AG10803 (cell line): ENCODE measurements at places on chromosomes 1 and 21.
A peak's percentile ranks its signal among the peaks of the same experiment; 100 is the strongest.

GRCh38 chr1:55751776-55752175, 536.6 kb upstream of the USP24 start:
- DNase-seq: peak; percentile 69

DNA sequence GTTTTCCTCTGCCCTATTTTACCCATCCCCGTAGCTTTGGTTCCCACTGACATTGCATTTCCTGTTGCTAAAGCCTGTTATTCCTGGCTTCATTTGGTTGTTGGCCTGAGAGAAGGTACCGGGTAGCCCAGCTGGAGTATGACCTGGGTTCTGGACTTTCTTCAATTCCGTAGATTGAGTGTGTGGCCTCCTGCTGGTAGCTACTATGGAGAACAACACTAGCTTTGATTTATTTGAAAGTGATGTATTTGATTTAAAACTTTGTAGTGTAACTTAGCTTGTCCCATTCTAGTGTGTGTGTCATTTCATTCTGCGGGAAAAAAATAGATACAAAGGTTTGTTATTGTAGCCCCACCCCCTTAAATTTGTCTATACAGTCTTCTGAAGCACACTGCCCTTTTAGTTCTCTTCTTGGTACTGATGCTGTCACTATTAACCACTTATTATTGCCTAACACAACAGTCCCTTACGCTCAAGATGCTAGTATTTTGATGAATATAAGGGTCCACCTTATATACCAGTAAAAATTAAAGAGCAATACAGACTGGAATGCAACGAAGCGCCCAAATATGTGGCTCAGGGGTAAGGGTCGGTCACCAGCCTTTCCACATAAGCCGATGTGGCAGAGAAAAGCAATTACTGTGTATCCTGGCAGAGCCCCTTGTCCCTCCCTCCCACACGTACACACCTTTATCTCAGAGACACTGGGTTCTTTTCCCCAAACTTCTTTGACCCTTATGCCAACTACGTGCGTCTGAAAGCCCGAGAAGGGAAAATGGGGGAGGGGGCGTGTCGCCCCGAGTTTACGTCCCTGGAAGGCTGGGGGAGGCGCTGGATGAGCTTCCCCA, 643 bp upstream of the MOV10 start:
- DNase-seq: peak; percentile 79

- no peak for DNase-seq
Measured at GRCh38 chr1:99607590-99607989, 38.3 kb upstream of the PALMD start.

DNA sequence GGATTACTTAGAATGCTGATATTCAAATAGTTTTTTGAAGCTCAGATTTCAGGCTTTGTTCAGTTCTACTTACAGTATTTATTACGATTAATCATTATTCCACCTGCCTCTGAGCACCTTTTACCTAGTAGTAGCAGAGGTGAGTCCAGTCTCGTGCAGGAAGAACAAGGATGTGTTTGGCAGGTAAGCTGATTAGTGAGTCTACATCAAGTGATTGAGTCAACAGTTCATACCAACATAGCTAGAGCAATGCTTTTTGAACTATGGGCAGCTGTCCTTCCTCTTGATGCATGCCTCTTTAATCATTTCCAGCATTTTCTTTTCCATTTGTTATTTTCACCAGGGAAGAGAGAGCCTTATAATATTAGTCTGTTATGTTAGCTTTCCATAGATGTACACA, 838.9 kb downstream of the USP25 start:
- DNase-seq: no peak

- no peak for DNase-seq
Measured at GRCh38 chr1:176177764-176178163, 29.3 kb downstream of the COP1 start.

DNA sequence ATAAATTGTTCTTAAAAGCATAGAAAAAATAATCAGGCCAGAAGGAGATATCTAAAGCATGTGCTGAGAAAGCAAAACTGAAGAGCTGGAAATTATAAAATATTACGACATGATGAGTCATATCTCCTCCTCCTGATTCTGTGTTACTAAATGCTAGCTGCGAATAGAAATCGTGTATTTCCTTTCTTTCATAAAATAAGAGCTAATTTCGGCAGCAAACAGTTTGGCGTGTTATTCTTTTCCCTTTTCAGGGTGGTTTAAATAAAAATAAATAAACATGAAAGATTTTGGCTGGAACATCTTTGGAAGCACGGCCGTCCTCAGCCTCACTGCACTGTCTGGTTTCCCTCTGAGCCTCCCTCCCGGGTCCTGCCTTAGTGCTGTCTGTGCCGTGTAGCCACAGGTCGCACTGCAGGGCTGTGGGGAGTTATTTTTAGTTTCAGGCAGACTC, 56.0 kb downstream of the ADARB1 start:
- peak; percentile 72 for DNase-seq

DNA sequence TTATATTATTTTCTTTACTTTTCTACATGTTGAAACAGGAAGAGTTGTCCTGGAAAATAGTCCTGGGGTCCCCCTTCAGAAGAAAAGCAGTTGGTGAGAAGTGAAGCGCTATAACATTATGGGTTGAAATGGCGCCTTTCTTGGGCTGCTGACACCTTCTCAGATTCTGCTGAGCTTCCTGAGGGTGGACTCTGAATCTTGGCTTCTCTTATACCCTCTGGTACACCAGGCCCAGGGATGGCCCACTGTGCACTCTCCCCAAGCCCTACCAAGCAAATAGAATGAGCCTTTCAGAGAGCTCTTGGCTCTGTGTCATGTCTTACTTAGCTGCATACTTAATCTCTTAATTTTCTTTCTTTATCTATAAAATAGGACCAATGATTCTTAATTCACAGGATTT, 42.3 kb downstream of the CD247 start:
- DNase-seq: no peak

GRCh38 chr1:151289991-151290708, 8.1 kb downstream of the ZNF687 start:
- no peak for DNase-seq

GRCh38 chr1:197918807-197919345, 1.7 kb downstream of the LHX9 start:
- no peak for DNase-seq

DNA sequence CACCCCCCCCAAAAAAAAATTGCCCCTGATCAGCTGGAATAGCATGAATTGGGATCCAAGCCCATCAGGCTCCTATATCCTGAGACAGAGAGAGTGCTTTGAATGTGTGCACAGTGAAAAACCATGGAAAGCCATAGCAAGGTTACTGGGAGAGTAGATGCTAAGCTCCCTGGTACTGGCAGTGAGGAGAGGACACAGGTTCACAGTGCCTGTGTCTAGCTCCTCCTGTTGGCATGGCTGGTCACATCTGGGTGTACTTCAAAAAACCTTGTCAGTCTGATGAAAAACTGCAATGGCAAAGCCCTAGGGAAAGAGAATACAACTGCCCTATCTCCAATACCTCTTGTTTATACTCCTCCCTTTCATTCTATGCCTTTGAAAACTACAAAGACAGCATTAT, 12.9 kb downstream of the COPA start:
- no peak for DNase-seq

- peak; percentile 64 for DNase-seq
Measured at GRCh38 chr1:9942399-9942938, 722 bp downstream of the LZIC start.

DNA sequence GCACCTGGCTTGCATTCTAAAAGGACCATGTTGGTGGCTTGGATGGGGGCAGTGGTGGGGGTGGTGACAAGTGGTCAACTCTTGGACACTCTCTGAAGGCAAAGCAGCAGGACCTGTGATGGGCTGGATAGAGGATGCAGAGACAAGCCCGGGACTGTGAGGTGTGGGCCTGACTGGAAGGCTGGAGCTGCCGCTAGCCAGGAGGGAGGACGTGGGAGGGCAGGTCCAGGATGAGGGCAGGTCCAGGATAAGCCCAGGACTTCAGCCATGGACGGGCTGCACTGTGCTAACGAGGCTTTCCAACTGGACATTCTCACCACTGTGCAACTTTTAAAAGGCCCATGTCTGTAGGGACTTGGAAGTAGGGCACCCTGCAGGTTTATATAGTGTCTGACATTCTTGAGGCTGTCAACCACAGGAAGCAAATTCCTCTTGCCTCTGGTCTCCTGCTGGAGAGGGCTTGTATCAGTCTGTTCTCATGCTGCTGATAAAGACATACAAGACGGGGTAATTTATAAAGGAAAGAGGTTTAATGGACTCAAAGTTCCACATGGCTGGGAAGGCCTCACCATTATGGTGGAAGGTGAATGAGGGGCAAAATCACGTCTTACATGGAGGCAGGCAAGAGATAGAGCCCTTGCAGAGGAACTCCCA, 8.3 kb upstream of the C1orf167 start:
- peak; percentile 35 for DNase-seq

DNA sequence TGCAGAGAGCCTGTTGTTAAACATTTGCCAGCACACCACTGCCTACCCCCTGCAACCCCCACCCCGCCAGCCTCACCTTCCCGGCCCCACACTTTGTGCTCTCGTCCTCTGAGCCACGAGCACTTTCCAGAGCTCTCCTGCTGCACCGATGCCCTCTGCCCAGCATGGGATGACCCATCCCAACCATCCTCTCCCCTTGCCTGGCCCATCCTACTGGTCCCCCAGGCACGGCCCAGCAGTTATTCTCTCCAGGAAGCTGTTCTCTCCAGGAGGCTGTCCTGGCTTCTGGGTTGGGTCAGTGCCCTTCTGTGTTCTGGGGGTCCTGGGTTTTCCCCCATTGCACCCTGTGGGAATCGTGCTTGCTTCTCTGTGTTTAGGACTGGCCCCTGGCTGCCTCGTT, 60.1 kb upstream of the ABCG1 start:
- no peak for DNase-seq

DNA sequence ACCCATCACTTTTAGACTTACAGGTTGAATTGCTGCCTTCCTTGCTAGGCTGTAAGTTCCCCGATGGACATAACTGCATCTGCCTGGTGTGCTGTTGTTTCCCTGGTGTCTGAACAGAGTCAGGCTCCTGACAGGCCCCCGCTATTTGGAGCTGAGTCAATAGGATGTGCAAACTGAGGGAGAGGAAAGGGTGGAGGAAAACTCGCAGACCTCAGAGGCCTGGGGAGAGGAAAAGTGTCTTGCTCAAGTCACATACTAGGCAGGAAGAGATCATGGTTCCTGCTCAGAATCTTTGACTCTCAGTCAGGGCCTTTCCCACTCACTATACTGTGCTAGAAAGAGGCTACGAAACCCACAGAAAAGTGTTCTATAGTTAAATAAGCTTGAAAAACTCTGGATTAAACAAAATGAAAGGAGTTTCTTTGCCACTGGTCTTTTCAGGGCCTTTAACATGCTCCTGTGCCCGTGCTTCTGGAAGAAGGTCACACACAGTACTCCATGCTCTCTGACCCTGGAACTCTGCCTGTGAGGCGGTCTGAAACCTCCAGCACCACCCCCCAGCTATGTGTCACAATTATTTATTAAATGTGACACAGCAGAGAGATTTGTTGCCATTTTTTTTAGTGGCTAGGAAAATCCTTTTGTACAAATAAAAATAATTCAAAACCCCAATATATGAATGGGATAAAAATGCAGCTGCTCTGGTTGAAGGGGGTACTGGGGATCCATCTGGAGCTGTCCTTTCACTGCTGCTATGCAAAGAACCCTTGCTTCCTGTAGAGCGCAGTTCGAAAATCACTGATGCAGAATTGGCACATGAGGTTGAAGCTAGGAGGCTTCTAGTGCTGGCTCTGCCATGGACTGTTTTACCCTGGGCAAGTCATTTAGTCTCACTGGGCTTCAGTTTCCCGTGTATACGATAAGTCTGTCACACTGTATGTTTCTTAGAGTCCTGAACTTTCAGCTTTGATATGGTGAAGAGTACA, 20.1 kb upstream of the CDCP2 start:
- peak; percentile 12 for DNase-seq

- no peak for DNase-seq
Measured at GRCh38 chr1:218395916-218396315, 50.8 kb downstream of the TGFB2 start.

- DNase-seq: peak; percentile 25
Measured at GRCh38 chr1:67540733-67541125, 110.5 kb upstream of the SERBP1 start.

DNA sequence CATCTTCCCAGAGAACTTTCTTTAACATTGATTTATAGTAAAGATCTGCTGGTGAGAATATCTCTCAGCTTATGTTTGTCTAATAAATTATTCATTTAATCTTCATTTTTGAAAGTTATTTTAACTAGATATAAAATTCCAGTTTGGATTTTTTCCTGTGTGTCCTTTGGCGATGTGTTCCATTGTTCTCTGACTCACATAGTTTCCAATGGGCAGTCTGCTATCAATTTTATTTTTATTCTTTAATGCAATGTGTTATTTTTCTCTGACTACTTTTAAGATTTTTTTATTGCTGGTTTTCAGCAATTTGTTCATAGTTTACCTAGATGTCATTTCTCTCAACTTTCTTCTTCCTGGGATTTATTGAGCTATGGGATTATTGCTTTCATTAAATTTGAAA, 325.2 kb upstream of the POGK start:
- no peak for DNase-seq

DNA sequence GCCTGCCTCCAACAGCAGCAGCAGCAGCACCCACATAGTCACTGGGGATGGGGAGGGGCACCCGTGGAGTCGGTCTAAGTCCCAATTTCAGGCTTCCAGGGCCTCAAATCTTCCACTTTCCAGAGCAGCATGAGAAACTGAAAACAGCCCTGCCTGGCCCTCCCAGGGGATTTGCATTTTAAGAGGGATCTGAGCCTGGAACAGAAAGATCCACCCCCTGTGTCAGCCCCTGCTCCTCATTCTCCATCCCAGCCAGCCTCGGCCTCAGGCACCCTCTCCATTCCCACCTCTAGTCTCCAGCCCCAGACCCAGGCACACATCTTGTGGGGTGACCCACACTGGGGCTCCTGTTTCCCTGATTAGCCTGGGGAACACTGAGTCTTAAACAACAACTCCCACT, 51.8 kb downstream of the FBXO2 start:
- no peak for DNase-seq

DNA sequence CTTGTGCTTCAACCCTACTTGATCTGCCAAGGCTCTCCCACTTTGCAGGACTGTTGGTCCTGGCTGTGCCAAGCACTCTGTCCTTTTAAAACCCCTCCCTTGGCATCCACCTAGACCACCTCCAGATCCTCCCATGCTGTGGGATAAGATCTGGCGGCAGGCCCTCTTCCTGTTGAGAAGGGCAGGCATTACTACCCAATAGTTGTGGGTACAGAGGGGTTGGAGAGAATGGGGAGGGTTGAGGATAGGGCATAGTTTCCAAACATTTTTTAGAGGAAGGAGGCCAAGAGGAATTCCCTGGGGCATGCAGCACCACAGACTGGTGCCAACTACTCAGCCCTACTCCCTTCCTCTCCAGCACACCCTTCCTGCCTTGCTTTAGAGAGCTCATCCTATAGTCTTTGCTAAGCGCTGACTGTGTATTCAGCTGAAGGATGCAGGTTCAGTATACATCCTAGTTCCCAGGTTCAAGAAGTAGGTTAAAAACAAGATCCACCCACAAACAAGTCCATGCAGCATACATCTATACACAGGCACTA, 70.7 kb downstream of the TRABD2B start:
- DNase-seq: no peak
